ENCODE measurements at places on chromosomes 1 and 21. TPM values are rescaled to one million over a fixed set of nuclear protein-coding genes. Genes with fewer than 3 reads are reported as not detected.
A peak's percentile ranks its signal among the peaks of the same experiment; 100 is the strongest.

S100A14 gene
- 0.33 TPM for total RNA-seq

GPR25 gene
- total RNA-seq, result not detected

ESPN gene
- not detected for total RNA-seq

DNA sequence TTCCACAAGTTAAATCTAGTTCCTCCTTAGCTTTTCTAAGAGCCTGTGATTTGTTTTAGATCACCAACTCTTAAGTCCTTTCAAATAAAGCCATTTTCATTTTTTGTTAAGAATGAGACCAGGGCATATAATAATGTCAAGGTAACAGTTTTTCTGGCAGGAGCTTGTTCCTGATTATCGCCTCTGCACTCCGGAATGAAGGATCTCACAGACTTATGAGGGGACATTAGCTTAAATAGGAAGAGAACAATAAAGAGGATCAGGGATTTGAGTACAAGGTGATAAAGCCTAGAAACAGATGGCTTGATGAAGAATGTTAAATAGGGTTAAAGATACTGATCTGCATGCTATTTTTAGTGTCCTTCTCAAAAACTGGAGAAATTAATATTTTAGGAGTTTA, 13.6 kb upstream of the OTUD7B start:
- DNase-seq, result no peak

DNA sequence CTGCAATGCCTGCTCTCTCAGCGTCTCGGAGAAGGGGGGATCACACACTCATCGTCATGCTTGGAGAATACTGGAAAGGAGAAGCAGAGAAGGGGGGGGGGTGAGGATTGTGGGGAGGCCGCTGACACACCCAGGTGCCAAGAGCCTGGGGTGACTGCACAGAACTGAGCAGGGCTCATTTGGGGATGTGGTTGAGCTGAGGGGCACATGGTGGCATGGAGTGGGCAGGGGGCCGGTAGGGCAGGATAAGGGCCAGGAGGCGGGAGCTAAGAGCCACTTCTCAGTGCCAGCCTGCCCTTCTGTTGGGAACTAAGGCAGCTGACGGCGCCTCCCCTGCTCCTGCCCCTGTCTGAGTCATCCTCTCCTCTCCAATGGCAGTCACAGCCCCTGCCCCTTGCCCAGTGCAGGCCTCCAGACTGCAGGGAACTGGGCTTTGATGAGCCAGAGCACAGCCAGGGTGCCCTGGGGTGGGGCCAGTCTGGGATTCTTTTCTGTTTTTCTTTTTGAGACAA, 27.2 kb downstream of the MRPL37 start:
- peak; percentile 75 for DNase-seq

DNA sequence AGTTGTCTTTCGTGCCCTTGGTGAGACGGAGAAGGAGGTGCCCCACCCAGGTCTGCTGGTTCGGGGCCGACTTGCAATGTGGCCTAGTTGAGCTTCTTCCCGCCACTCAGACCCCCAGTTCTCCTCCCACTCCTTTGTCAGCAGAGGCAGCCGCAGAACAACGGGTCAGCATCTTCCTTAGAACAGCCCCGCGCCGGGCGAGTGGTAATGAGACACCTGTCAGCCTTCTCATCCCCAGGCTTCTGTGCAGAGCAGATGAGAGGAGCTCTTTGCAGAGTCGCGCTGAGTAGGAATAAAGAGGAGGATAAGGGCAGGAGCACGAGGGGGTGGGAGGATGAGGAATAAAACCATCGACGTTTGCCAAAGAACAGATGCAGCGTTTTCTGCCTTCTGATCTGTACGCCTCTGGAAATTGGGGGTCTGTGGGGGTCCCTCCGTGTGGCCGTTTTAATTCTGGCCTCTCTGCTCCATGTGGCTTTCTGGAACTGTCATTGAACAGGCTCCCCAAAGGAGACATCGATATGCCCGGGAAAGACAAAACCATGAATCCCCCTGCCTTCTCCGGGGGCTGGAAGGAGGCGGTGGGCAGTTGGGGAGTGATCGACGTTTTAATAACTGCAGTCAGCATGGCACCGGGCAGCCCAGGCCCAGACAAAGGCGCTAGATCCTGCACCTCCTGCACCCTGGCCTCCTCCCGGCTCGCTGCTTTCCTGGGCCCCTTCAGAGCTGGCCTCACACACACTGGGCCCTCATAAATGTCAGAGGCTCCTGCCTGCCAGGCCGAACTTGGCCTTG, 27.5 kb upstream of the IGSF21 start:
- DNase-seq, result no peak

DNA sequence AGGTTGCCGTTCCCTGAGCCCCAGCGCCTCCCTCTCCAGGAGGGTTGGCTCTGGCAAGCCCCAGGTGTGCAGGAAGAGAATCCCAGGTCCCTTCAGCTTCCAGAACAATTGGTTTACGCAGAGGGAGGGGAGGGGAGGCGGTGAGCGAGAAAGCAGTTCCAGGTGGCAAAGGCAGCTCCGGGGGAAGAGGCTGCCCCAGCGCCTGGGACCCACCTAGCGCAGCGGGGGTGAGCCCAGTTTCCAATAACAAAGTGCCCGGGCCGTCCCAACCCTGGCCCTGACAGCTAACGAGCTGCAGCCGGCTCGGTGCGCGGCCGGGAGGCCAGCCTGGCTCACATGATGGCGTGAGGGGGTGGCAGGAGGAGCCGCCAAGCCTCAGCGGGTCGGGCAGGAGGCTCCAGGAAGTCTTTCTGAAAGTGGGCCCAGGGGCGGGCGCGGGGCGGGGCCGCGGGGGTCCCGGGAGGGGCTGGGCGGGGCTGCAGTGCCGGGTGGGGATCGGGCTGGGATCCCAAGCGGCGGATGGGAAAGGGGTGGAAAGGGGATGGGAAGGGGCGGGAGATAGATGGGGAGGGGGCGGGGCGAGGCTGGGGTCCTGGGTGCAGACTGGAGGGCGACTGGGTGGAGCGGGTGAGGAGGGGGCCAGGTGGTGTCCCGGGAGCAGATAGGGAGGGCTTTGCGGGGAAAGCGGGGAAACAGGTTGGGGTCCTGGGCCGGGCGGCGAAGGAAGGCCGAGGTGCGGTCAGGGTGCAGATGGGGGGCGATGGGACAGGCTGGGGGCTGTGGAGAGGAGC, 22.8 kb downstream of the DHRS3 start:
- peak; percentile 68 for DNase-seq

GRCh38 chr1:166182281-166182680, 15.5 kb upstream of the FAM78B start:
- no peak for DNase-seq
